ENCODE measurements at places on chromosomes 16 and 17.

DNA sequence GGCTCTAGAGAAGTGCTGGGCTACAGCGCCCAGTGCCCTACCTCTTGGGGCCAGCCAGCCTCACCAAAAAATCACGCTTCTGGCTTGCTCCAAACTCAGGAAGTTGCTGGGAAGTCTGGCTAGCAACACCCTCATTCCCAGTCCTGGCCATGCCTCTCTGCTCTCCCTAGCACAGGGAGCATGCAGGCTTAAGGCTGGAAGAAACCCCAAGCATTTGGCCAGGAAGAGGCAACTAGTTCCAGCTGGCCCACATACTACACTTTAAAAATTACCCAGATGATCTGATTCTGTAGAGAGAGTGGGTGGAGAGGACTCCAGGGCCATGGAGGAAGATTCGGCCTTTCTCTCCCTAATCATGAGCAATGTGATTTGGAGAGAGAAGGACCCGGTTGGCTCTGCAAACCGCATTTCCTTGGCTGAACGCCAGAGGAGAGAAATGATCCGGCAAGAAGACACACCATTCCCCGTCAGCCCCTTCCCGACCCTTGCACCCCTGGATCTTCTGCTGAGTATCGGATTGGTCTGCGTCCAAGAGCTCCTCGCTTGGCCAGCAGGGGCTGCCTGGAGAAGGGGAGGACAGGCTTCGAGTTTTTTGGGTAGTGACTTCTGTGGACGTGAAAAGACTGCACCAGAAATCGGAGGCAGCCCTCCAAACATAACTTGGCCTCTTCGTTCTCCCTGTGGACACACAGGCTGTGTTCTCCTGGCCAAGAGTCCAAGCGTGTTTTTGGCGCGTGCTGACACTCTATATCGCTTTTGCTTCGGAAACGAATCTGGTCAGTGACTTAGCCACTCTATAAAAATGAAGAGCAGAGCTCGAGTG is 406.3 kb downstream of the WWOX start:
- no peak for DNase-seq

GRCh38 chr17:8986295-8986694 is 20.8 kb upstream of the PIK3R5 start:
- DNase-seq = no peak

GRCh38 chr16:25235991-25236390 is 19.2 kb downstream of the AQP8 start:
- no peak for DNase-seq

- no peak for DNase-seq
Observed at GRCh38 chr17:36931697-36932382, 5.4 kb upstream of the LHX1 start.

DNA sequence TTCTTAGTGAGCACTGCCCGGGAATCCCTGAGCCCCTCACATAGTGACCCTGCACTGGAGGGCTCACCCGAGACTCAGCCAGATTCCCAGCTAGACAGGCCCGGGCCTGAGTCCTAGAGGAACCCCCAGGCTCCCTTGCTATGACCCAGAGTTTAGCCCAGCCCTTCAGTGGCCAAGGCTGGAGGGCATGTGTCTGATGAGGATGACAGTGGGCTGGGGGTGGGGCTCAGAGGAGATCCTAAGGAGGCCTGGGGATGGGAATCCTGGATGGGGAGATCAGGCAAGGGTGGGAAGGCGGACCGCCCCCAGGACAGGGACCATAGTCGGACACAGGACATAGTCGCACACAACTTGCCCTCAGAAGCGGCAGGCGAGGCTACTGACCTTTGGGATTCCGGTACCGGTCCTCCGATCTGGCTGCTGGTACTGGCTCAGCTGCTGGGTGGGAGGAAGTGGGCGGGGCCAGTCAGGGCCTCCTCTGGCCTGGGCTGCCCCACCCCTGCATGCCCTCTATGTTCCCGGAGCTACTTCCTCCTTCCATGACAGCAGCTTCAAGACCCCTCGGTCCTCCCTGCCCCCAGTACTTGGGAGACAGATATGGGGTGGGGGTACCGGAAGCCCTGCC is 1.1 kb downstream of the CD79B start:
- DNase-seq = peak; percentile 74

DNA sequence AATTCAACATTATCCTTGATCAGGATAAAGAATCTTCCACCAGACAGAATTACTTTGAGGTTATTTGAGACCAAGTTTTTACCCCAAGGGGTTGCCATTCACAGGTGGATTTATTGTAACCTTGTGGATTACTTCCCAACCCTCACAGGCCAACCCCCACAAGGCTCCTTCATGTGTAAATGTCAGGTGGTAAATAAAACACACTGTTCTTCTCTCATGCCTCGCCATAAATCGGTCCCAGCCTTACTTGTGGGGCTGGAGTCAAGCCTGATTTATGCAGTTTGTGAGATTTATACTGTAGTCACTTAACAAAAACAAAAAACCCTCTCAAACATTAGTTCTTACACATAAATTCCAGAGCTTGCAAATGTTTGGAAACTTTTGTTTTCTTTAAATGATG is 98.6 kb upstream of the IRX3 start:
- no peak for DNase-seq

DNA sequence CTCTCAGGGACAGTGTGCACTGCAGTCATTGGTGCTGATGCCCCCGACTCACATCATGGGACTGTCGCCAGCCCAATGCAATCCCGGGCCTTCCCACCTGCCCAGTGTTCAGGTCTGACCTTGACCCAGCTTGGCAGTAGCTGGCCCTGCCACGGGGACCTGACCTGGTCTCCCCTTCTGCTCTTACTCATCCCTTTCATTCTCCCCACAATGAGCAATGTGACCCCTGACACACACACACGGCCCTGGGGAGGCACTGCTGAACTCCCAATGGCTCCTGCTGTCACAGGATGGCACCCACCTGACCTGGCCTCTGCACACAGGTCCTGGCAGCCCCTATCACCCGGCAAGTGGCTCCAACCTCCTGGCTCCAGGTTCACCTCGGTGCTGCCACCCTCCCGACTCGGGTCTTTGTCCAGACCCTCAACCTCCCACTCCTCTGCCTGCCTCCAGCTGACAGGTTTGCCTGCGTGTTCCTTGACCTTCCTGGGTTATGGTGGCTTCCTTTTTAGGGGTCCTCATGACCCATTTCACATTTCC is 6.6 kb downstream of the CD300C start:
- no peak for DNase-seq

DNA sequence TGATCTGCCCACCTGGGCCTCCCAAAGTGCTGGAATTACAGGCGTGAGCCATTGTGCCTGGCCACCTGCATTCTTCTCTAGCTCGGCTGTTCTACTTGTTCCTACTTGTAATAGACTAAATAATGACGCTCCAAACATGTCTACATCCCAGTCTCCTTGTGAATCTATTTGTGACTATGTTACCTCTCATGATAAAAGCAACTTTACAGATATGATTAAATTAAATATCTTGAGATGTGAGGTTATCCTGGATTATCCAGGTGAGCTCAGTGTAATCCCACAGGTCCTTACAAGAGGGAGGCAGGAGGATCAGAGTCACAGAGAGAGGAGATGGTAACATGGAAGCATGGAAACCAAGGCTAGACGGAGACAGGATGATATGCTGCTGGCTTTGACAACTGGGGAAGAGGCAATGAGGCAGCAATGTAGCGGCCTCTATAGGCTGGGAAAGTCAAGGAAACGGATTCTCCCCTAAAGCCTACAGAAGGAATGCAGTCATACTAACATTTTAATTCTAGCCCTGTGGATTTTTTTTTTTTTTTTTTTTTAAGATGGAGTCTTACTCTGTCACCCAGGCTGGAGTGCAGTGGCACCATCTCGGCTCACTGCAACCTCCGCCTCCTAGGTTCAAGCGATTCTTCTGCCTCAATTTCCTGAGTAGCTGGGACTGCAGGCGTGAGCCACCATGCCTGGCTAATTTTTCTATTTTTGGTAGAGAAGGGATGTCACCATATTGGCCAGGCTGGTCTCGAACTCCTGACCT is 5.0 kb upstream of the LASP1 start:
- DNase-seq = no peak

DNA sequence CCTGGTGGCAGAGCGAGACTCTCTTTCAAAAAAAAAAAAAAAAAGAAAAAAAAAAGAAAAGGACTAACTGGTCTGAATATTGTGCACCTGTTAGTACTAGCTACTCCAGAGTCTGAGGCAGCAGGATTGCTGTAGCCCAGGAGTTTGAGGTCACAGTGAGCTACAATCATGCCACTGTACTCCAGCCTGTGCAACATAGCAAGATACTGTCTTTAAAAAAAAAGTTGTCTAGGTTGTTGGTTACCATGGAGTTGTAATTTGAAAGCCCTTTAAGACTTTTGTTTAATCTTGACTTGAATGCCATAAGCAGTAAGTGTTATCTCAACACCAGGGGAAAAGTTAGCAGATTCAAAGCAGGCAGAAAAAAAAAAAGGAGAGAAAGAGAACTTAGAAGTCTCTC is 10.9 kb upstream of the C16orf54 start:
- DNase-seq = no peak

DNA sequence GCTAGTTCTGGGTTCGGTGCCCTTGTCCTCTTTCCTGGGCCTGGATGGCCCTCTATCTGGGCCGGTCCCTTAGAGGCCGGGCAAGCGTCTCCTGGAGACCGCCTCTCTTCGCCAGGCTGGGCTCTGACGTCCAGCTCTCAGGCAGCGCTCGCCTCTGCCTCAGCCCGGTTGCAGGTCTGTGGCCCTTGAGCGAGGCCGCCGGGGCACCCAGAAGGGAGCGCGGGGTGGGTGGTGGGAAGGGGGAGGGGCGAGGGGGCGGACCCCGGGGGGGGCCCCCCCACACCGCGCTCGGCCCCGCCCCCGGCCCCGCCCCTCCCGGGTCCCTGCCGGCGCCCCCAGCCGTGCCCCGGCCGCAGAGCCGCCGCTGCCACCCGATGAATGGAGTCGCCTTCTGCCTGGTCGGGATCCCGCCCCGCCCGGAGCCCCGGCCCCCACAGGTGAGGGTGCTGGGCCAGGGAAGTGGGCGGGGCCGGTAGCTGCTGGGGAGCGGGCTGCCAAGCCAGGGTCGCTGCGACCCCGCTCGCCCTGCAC is at the start of gene ARHGAP23:
Gene ARHGAP23 (plus strand): TSS at position 353 of the 531 bp plus-strand sequence. CDS start 22 bp downstream, at position 375.
- peak; percentile 59 for DNase-seq

- DNase-seq = no peak
Observed at GRCh38 chr17:8825802-8826201, 26.6 kb upstream of the MFSD6L start.

DNA sequence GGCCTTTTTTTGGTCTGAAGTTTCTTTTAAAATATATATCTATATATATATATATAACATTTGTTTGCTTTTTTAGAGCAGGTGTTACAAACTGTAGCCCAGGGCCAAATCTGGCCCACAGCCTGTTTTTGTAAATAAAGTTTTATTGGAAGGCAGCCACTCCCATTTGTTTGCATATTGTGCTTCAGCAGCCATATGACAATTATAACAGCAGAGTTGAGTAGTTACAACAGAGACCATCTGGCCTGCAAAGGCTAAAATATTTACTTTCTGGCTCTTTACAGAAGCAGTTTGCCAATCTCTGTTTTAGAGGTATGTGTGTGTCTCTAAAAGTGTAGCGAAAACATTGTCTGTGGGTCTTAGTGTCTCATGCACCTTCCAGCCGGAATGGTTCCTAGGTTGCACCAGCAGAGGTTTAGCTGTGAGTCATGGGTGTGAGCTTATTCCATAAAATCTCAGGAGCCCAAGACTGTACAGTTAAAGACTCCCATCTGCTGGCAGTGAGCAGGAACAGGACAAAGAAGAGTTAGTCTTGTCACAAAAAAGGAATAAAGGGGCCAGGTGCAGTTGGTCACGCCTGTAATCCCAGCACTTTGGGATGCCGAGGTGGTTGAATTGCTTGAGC is 23.8 kb downstream of the LCMT1 start:
- no peak for DNase-seq

DNA sequence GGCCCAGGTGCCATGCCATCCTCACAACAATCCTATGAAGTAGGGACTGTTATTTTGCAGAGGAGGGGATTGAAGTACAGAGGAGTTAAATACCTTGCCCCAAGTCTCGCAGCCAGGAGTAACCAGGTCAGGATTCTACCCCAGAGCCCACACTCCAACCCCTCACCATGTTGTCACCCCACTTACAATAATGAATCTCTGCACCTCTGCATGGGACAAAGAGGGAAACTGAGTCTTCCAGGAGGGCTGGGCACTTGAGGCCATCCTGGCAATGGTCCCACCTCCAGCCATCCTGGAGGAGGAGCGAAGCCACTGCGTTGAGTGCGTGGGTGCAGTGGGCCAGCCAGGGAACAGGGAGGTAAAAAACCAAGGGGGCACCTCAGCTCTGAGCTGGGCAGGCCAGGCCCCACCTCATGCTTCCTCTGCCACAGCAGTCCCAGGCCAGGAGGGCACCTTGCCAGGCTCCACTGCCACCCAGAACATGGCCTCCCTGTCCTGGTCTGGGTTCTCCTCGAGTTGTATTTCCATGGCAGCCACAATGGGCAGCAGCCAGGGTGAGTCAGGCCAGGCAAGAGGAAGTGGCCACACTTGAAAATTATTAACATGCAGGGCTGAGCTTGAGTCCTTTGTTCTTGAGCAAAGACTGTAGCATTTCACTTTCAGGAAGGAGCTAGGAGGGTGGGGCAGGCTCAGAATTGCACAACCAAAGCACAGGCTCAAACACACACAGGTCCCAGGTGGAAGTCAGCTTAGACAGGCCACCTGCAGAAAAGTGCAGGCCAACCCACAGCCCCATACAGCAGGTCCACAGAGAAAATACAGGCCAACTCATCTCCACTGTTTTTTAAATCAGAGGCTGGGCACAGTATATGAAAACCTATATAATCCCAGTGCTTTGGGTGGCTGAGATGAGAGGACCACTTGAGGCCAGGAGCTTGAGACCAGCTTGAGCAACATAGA is 52.1 kb downstream of the CUEDC1 start:
- DNase-seq = no peak

DNA sequence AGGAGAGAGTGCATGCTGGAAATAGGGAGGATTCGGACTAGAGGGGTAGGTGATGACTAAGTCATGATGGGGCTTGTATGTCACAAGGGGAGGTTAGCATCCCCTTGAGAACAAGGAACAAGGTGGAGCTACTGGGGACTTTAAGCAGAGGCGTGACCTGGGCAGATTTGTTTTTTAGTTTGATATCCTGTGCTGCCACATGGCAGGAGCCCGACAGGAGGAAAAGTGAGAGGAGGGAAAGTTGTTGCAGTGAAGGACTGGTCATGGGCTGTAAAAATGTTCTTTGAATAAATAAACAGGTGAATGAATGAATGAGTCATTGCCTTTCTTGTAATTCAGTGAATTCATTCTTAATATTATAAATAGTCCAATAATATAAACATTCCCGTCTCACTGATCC is 365.1 kb upstream of the CDH5 start:
- DNase-seq = no peak

DNA sequence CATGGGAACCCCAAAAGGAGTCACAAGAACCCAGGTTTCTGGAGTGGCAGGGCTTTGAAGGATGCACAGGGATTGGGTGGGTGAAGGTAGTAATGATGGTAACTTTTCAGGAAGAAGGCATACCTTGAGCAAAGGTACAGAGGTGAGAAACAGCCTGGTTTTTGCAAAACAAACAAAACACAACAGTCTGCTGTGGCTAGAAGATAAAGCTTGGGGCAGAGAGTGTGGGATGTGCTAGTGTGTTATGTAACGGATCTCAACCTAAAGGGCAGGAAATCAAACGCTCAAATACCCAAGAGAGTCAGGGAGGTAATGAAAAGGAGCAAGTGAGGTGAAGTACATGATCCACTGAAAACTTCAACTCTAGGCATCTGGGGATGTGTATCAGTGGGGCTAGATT is 4.6 kb downstream of the PTGES3L start:
- DNase-seq = no peak

Measured in activated CD4-positive, alpha-beta T cell treated with anti-CD3 and anti-CD28 coated beads for 36 hours (primary cell).